ENCODE measurements at places on chromosomes 13 and 19.

GRCh38 chr13:62014299-62014698 is 598.6 kb upstream of the PCDH20 start:
- no peak for ATAC-seq

DNA sequence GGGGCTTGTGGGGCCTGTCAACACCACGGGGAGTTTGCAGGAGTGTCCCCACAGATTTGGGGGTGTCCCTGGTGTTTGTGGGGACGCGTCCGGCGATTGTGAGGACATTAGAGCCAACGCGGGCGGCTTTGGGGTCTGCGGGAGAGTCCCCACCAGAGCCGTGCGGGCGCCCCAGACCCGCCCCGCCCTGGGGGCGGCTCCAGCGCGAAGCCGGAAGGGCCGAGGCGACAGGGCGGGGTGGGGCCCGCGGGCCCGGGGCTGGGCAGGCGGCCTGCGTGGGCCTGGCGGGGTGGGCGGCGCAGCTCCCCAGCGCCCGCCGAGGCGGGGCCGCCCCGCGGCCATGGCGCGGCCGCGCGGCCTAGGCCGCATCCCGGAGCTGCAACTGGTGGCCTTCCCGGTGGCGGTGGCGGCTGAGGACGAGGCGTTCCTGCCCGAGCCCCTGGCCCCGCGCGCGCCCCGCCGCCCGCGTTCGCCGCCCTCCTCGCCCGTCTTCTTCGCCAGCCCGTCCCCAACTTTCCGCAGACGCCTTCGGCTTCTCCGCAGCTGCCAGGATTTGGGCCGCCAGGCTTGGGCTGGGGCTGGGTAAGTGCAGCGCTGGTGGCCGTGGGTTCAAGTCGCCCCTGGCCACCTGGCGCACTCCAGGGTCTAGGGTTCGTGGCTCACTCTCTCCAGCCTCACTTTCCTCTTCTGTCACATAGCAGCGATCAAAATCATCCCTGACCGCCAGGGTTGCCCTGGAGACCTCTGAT is 10.3 kb downstream of the PDE4A start:
- ATAC-seq = no peak

- ATAC-seq = no peak
Observed at GRCh38 chr19:40673397-40673796, 17.1 kb downstream of the NUMBL start.

GRCh38 chr13:59658738-59659330 is 504.9 kb downstream of the DIAPH3 start:
- no peak for ATAC-seq

- no peak for ATAC-seq
Observed at GRCh38 chr19:45767881-45768654, 984 bp downstream of the SIX5 start.

- no peak for ATAC-seq
Observed at GRCh38 chr19:29476528-29476927, 49.3 kb upstream of the VSTM2B start.

DNA sequence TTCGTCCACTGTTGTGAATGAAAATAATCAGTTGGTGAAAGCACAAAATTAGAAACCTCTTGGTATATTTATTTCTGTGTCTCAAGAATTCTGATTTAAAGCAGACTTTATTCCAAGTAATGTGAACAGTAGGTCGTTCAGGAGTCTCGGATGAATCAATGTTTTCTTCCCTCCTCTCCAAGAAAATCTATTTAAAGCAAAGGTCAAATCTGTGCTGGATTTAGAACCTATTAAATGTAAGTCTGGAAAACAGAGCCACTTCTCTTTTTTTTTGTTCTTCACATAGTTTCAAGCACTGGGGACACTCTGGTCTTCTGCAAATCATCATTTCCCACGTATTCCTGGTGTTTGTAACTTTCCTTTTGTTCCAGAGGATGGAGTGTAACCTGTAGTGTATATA is 312.7 kb downstream of the ATP8A2 start:
- no peak for ATAC-seq
